ENCODE measurements at places on chromosomes 13 and 19.

DNA sequence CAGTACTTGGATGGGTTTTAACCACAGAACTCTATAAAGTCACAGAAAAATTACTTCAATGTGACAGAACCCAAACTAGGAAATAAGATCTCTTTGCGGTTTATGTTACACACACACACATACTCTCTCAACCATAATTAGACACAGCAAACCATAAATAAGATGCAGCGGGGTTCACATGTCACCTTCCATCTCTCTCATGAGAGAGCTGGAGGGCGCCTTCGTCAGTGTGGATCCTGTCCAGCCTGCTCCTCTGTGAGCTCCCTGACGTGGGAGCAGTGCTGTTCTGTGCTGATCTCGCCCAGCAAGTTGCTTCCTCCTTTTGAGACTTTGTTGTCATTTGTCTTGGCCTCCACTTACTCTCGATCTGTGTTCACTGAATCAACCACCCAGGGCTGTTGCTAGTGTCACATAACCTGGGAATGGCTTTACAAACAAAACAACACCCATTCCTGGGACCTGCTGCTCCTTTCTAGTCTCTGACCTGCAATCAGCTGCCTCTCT, 204.9 kb upstream of the KL start:
- DNase-seq: no peak

DNA sequence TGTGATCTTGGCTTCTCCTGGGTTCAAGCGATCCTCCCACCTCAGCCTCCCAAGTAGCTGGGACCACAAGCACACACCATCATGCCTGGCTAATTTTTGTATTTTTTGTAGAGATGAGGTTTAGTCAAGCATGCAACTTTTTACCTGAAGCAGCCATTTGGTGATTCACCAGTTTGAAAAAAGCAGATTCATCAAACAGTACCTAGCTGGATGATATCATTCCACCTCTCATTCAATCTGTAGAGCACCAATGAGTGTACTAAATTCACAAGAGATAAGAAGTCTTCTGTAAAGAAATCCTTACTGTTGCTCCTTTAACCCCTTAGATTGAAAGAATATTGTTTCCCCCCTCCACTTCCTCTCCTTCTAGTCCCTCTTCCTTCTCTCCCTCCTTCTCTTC, 261.1 kb upstream of the RFC3 start:
- no peak for DNase-seq

DNA sequence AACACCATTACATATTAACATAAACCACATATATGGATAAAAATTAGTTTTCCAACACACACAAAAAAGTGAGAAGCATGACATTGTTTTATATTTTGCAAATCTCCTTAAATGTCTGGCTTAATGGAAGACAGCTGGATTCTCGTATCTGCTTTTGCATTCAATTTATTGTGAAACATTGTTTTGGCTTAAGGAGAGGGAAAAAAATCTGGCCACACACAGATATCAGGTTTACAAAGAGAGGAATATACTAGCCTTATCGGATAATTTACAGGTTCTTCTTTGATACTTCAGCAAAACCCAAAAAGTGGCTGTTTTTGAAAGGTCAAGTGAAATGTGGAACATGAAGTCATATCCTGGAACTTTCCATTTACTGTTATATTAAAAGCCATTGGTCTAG, 523.5 kb upstream of the ARGLU1 start:
- no peak for DNase-seq

GRCh38 chr13:94162289-94162688, 317.2 kb downstream of the DCT start:
- no peak for DNase-seq

- DNase-seq: no peak
Observed at GRCh38 chr13:63901630-63902029, 2486.0 kb upstream of the PCDH20 start.

DNA sequence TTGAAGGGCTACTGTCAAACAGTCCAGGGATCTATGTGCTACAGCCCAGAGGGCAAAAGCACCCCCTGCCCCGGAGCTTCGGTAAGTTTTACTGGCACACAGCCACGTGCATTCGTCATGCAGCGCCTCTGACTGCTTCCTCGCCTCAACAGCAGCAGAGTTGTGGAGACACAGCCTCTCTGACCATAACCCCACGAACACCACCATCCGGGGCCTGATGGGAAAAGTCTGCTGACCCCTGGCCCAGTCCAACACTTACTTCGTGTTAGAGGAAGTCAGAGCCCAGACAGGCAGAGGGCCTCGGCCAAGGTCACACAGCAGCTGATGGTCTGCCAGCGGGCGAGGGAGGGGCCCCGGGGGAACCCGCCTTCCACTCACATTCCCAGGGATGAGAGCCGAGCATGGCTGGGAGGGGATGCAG, 5.1 kb downstream of the CBARP start:
- DNase-seq: no peak

DNA sequence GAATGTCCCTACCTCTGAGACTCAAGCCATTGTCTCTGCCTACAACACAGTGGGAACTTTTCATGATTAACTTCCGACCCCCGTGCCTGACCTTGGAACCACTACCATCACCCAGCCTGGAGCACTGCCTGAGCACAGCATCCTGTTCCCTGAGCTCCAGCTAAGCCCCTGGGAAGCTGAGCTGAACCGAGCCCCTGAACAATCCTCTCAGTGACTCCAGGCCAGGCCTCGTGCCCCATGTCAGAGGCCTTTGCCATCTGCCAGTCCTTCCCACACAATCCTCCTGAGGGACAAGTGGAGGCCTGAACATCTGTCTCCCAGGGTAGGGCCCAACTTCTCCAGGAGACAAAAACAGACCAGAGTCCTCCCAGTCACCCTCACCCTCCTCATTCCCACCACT, 17.5 kb downstream of the CEACAM3 start:
- DNase-seq: no peak

- no peak for DNase-seq
Observed at GRCh38 chr13:85536706-85537105, 262.5 kb downstream of the SLITRK6 start.

DNA sequence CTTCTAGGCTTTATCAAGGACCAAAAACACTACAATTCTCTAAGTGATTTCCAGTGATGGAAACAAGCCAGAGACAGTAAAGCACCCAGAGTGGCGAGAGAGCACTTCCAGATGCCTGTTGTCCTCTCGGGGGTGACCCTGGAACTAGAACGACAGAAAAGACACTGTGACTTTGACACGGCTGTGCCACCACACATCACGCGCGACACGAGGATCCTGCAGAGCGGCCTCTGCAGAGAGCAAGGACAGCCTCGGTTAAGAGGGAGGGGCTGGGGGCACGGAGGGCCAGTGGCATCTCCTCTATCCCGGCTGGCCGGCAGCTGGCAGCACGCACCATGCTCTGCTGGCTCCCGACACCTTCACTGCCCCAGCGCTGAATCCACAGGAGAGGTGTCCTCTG, 42.3 kb downstream of the SUGP2 start:
- no peak for DNase-seq

DNA sequence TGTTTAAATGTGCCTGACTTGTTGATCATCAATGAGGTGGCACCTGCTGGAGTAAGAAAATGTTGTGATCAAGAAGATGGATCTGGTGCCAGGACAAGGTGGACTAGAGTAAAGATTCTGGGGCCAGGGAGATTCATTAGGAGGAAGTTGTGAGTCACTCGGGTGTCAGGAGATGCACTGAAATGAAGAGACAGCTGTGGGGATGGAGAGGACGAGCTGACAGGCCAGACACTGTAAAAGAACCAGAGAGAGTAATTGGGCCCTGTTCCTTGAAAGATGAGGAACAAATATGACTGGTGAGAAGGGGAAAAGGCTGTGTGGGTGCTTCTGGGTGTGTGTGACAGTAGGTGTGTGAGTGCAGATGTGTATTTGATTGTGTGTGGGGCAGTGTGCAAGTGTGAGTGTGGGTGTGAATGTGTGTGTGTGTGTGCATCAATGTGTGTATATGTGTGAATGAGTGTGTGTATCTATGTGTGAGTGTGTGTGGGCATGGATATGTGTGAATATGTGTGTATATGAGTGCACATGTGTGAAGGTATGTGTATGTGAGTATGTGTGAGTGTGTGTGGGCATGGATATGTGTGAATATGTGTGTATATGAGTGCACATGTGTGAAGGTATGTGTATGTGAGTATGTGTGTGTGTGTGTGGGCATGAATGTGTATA, 260.5 kb downstream of the RFC3 start:
- DNase-seq: no peak

GRCh38 chr19:53823380-53824120, 564 bp downstream of the NLRP12 start:
- DNase-seq: peak; percentile 62

- no peak for DNase-seq
Observed at GRCh38 chr13:27794921-27795717, 2.8 kb downstream of the GSX1 start.

DNA sequence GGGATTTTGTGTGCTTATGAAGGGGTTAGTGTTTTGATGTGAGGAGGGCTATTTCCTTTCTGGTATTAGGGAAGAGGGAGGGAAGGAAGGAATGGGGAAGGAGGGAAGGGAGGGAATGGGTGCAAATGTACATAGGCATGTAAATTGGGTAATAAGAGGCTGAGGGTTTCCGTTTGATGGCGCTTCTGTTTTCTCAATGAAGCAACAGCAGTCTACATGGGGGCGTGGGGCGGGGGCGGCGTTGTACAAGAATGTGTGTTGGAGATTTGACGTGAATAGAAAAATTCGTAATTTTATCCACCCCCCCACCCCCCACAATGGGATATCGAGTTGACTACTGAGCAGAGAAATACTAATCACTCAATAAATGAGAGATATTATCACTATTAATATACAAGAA, 52.5 kb downstream of the PDS5B start:
- DNase-seq: no peak

- peak; percentile 23 for DNase-seq
Observed at GRCh38 chr19:54271106-54271505, 9.8 kb downstream of the LILRB2 start.

GRCh38 chr19:35911173-35911572, 3.1 kb upstream of the TYROBP start:
- no peak for DNase-seq

DNA sequence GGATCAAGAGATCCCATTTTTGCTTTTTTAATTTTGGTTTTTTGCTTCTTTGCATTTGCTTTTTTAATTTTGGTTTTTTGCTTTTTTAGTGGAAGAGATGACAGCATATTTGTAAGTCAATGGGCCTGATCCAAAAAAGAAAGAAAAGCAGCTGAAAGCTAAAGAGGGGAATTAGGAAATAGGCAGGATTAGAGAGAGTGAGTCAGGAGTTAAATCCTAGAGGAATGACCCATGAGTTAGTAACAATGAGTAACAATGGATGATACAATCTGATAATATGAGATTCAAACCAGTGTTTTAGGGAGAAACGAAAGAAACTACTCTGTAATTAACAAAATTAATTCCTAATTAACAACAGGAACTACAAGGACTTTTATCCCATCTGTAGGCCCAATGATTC, 111.2 kb upstream of the SGCG start:
- no peak for DNase-seq

DNA sequence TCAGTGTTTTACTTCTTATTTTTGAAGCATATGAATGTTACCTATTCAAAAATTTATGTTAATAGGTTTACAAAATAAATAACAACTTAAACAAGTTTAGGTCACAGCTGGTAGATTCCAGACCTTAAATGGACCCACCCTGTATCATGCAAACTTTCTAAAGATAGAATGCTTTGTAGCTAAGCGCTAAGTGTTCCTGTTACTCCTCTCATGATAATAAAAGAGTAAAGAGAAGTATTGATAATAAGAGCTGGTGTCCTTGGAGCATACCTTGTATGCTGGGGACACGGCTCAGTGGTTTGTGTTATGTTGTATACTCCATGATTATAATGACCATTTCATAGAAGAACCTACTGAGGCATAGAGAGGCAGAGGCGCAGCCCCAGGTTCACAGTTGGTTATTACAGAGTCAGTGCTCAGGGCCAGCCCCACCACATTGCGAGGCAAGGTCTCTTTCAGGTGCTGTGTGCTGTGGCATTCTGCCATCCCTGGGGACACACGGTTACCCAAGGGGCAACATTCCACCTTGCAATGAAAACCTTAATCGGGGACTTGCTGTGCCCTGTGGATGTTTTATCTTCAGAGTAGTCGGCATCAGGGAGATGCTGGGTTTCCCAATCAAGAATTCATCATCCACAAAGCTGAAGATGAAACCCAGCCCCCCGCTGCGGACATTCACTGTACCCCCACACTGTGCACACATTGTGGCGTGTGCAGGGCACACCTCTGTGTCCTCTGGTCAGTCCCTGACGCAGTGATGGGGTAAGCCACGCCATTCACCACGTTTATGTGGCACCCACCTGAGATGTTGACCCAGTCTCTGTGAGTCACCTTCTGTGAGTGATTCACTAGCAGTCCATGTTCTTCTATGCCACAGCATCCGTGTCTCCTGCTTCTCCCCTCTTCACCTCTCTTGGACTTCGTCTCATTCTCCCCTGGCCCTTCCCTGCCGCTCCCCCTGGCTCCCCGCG, 186.7 kb downstream of the COL4A1 start:
- peak; percentile 40 for DNase-seq

GRCh38 chr13:25001476-25002206, 94.3 kb upstream of the PABPC3 start:
- no peak for DNase-seq

DNA sequence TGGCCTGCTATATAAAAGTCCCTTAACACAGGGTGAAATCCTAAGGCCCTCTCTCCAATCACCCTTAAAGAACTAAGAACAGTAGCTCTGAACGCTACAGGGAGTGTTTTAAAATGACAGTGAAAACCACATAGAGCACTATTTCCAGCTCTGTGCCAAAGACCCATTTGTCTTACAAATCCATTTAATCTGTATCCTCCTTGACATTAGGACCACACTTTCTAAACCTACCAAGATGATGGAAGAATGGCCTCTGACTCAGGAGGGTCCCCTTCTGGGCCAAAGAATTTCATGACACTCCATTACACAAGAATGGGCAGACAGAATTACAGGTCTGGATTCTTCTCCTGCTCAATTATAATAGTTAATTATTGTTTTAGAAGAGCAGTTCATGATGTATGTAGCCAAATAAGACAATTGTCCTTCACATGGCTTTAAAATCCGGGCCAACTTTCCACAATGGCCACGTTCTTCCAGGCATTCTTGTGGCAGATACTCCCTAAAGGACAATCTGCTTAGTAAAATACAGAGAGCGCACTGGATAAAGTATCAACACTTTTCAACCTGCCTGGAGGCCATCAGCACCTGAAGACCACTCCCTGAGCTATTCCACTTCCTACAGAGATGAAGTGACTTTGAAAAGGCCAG, 61.0 kb downstream of the STK24 start:
- peak; percentile 12 for DNase-seq

DNA sequence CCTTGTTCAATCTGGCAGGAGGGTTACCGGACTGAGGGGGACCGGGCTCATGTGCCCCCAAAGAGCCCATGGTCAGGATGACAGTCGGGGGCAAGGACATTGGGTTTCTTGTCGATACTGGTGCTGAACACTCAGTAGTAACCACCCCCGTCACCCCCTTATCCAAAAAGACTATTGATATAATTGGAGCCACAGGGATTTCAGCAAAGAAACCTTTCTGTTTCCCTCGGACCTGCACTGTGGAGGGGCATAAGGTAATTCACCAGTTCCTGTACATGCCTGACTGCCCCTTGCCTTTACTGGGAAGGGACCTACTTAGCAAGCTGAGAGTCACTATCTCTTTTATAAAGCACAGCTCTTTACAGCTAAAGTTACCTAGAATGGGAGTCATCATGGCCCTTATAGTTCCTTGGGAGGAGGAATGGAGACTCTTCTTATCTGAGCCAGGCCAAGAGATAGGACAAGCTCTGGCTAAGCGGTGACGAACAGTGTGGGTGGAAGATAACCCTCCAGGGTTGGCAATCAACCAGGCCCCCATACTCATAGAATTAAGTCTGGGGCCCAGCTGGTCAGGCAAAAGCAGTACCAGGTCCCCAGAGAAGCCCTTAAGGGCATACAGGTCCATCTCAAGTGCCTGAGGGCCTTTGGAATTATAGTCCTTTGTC, 603.7 kb downstream of the UQCRFS1 start:
- no peak for DNase-seq

Measured in islet precursor cell (in vitro differentiated cells).